Activated CD8-positive, alpha-beta memory T cell treated with anti-CD3 and anti-CD28 coated beads for 48 hours (primary cell): ENCODE measurements at places on chromosomes 13 and 19.

- DNase-seq, result no peak
Observed at GRCh38 chr19:58170860-58171259, 12.0 kb upstream of the ZNF274 start.

- DNase-seq, result no peak
Observed at GRCh38 chr13:25692099-25692498, 320.3 kb downstream of the ATP8A2 start.

DNA sequence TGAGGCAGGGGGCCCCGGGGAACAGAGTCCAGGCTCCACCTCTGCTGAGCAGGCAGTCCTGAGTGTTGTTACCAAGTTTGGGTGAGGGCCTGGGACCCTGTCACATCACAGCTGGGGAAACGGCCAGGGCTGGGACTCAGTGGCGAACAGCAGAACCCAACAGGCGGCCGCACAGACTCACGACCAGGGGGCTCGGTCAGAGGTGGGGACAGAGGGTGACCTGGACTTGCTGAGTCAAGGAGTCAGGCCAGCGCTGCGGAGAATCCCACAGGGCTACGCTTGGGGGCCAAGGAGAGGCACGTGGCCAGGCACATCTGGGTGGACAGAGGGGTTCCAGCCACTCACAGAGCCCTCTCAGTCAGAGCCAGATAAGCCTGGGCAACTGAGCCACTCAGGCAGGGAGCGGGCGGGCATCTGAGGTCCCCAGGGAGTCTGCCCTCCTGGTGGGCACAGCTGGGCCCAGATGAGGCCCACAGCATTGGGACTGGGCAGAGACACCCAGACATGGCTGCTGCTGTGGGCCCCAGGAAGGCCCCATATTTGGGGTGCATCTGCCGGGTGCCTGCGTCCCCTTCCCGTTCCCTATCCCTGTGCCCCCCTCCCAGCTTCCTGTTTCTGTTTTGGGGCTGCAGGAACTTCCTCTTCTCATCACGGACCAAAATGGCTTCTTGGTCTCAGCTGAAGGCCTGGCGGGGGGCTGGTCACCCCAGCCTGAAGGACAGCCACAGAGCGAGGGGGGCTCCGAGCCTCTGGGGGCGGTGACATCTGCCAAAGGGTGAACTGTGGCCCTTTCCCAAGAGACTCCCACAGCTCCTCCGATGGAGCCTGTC, 34.0 kb downstream of the CEBPA start:
- no peak for DNase-seq

DNA sequence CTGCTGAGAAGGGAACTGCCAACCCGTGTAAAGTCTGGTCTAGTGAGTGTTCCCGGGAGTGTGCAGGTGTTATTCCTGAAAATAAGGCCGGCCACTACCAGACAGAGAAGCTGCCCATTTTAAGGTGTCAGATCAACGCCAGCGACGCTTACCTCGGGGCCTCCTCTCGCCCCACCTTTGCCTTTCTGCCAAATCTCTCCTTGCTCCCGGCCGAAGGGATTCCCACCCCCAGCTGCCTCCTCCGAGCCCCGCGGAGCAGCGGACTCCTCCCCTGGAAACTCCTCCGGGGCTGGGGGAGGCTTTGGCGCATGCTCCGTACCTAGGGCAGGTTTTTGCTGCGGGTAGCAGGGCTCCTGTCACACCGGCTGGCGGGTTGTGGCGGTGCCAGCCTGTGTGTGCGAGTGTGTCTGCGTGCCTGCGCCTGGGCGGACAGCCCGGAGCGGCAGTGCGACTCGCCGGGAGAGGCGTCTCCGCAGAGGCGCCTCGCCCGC, at the start of gene HS6ST3:
TSS of gene HS6ST3 (plus strand) at position 359 of the 491 bp plus-strand sequence.
- no peak for DNase-seq

DNA sequence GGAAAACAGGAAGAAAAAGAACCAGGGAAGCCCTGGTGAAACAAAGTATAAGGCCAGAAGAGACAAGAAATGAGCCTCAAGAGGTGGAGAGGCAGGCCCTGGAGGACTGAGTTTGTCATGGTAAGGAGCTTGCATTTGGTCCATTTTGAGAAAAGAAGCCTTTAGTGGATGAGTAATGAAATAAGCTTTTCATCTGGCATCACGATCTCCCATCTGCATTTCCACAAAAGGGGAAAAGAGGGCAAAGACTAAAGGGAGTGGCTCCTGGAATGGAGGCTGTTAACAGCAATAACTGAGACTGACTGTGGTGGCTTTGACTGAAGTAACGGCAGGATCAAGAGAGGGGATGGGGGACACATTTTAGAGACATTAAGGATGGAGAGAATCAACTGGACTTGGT, 148.8 kb upstream of the NBEA start:
- no peak for DNase-seq

- DNase-seq, result no peak
Observed at GRCh38 chr19:39293394-39293793, 2.8 kb upstream of the IFNL1 start.

GRCh38 chr13:51816604-51817249, 12.8 kb upstream of the DHRS12 start:
- DNase-seq, result no peak

DNA sequence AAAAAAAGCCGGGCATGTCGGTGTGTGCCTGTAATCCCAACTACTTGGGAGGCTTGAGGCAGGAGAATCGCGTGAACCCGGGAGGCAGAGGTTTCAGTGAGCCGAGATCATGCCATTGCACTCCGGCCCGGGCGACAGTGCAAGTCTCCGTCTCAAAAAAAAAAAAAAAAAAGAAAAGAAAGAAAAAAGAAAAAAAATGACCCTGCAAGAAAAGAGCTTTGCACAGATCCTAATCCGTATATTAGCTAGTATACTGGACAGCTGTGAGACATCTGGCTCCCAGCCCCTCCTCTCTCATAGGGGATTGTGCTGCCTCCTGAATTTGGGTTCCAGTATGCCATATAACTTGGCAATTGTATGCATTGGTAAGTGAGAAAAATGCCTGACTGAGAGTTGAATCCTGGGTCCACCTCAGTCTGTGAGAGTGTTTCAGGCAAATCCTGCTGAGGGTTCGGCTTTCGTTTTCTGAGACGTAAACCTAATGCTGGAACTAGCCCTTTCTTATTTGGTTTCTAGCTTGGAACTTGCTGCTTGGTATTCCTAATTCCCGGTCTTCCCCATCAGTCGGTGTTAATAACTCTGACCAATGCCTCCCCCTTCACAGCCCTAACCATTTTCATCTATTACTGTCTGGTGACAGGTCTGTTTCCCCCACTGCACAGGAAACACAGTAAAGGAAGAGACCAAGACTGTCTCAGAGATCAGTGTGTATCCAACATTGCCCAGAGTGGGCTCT, 1.3 kb upstream of the AKT2 start:
- DNase-seq, result no peak

DNA sequence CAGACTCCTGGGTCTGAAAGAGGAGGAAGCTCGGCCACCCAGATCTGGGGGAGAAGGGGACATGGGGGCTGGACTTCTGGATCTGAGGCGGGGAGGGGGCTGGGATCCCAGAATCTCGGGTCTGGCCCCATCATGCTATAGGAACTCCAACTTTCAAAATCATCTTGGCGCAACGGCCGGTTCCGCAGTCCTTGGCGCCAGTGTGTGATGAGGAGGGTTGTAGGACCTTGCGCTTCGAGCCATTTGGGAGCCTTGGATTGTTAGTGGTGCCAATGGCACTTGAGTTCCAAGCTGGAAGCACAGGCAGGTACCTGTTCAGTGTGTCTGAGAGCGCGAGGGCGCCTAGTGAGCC, 324 bp downstream of the RUVBL2 start:
- DNase-seq, result no peak

GRCh38 chr13:63492604-63493003, 2077.0 kb upstream of the PCDH20 start:
- no peak for DNase-seq

DNA sequence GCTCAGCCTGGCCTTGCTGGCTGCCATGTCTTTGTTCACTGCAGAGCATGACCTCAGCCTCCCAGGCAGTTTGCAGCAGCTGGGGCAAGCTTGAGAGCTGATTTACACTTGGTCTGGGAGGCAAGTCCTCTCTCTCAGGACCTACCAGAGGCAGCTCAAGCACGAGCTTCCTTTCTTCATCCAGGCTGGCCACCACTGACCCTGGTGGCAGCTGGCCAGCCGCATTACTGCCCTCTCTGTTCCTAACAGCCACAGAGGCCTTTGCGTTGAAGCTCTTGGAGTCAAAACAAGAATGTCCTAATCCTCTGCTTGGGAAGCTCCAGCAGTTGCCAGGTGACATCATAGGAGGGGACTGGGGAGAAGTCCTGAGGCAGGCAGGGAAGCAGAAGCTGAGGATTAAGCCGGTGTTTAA, 85.7 kb downstream of the NUFIP1 start:
- DNase-seq, result no peak

DNA sequence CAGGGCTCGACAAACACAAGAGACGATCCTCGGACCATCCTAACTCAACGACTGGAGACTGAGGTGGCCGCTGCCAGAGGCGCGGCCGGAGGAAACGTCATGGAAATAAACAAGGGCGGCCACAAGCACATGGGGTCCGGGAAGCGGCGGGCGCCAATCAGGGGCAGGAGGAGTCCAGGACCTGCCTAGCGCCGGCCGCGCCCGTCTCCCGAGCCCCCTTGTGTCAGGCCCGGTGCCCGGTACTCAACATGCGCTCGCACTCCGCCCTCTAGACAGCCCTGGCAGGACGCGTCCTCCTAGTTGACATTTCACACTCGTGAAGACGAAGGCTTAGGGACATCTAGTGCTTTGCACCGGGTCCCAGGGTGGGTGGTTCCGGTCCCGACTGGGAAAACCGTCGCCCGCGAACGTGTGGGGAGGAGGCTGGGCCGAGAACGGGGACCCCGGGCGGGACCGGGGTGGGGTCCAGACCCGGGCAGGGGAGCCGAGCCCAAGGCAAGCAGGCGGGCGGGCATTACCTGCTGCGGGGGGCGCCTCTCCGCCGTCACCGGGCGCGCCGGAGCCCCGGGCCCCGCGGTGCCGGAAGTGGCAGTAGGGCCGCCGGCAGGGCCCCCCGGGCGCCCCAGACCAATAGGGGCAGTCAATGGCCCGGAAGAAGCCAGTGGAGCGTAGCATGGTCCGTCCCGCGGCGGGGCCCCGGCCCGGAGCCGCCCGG, 442 bp downstream of the REXO1 start:
- no peak for DNase-seq

GRCh38 chr13:110097013-110097412, 209.9 kb downstream of the COL4A1 start:
- DNase-seq, result no peak

- DNase-seq, result no peak
Observed at GRCh38 chr19:41442473-41443355, at the start of gene ERICH4. Gene ERICH4 (plus strand): TSS chr19:41443156. CDS start chr19:41443170, 14 bp downstream.
